ENCODE measurements at places on chromosomes 7 and 10.

DNA sequence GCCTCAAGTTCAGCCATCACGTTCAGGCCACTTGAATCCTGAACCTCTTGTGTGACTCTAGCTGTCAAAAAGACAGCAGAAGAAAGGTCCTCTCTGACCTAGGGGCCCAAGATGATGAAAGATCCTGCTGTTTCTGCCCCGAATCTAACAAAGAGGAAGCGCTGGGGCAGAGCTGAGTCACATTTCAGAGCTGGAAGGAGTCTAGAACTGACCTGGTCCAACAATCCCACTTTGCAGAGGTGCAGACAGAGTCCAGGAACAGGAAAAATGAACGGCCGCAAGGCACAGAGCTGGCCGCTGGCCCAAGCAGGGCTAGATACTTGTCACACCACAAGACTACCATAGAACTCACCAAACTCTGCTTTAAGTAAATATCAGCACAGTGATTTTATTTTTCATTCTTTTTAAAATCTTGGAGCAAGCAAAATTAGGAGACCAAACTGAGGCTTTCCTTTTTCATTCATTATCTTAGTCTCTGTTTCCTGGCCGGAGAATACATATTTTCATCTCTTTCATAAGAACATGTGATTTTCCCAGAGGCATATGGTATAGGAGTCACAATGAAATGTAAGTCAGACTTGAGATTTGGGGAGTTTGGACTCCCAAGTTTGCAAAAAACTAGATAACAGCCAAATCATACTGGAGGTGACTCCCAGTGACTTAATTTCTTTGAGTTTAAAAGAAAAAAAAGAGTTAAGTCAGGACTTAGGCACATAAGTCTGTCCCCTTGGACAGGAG, 52.8 kb downstream of the CHST15 start:
- DNase-seq = no peak

- DNase-seq = no peak
These were observed 28.2 kb downstream of the SGPL1 start for GRCh38 chr10:70843776-70844489.

- DNase-seq = no peak
These were observed 177.7 kb downstream of the GNAT3 start for GRCh38 chr7:80334196-80334595.

DNA sequence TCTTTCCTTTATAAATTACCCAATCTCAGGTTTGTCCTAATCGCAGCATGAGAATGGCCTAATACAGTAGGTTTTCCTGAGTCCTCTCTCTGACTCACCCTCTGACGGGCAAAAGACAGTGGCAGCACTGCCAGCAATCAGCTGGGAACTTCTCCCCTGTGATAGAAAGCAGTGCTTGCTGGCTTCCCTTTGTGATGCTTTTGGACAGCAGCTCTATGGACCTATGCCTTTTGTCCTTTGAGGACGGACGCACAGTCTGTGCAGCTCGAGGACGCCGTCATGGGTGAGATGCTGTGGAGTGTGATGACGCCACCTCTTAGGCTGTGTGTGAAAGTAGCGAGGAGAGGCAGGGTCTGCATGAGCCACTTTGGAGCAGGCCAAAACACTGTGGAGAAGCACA, 68.8 kb downstream of the KIAA1217 start:
- DNase-seq = no peak

DNA sequence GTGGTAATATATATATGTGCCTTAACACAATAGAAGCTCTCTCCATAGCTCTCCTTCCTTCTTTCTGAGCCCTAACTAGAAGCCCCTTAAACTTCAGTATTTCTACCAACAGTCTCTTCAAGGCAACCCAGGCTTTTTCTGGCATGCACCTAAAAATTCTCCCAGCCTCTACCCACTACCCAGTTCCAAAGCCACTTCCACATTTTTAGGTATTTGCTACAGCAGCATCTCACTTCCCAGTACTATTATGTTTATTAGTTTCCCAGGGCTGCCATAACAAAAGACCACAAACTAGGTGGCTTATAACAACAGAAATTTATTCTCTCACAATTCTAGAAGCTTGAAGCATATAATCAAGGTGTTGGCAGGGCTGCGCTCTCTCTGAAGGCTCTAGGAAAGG, 15.7 kb upstream of the TNKS2 start:
- no peak for DNase-seq

GRCh38 chr7:5207131-5207530, 17.1 kb downstream of the WIPI2 start:
- no peak for DNase-seq

- DNase-seq = no peak
These were observed 76.6 kb downstream of the PTPRE start for GRCh38 chr10:127983344-127984100.

DNA sequence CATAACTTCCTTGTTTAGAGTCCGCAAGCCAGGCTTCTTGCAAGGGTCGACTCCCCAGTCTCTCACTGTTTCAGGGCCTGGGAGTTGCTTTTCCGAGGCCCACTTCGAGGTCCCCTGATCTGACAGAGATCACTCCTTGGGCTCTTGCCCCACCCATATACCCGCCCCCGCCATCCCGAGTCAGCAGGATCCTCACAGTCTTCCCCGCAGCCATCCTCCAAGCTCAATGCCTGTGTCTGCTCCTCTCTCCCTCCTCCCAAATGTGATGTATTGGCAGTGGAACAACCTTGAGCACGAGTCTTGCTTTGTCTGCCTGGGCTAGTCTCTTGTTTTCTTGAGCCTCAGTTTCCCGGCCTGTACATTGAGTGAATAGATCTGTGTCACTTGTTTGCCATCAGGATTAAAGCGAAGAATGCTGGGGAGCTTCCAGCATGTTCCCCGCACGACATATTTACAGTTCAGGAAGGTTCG, 2.4 kb upstream of the HMX2 start:
- no peak for DNase-seq

GRCh38 chr10:79487296-79488194, 24.8 kb upstream of the EIF5AL1 start:
- DNase-seq = no peak

DNA sequence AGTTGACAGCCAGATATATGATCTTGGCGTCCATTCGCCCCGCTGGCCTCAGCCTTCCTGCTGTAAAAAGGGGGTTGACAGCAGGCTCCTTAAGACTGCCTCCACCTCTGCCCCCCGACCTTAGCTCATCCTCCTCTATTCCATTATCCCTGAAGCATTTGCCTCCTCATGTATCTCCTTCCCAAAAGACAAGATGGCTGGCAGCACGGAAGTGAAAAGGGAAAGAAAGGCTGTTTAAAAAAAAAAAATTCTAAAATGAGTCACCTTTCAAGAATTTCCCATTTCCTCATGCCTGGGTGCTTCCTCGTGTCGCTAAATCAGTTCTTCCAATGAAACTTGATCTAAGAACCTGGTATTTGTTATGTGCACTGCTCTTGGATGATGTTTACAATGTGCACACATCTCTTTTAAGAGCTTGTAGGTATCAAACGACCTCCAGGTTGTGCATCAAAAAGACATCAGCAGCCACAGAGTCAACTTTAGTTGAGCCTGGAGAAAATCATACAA, 1.7 kb downstream of the SCRN1 start:
- DNase-seq = no peak

DNA sequence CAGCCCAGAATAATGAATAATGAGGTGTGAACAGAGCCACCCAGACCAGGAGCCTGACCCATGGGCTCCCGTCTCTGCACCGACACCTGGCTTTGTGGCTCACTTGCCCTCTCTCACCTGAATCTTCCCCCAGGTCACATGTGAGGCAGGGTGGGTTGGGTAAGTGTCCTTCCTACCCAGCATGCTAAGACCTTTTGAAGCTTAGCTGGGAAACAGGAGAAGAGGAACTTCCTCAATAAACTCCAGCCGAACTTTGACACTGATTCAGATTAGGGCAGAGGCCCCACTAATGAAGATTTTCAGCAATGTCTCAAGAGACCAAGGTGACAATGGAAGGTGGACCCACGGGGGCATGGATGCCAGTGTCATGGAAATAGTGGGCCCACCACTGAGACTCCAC, 46.6 kb upstream of the AQP1 start:
- DNase-seq = no peak

- no peak for DNase-seq
These were observed 134.1 kb upstream of the FAM20C start for GRCh38 chr7:58316-58715.

DNA sequence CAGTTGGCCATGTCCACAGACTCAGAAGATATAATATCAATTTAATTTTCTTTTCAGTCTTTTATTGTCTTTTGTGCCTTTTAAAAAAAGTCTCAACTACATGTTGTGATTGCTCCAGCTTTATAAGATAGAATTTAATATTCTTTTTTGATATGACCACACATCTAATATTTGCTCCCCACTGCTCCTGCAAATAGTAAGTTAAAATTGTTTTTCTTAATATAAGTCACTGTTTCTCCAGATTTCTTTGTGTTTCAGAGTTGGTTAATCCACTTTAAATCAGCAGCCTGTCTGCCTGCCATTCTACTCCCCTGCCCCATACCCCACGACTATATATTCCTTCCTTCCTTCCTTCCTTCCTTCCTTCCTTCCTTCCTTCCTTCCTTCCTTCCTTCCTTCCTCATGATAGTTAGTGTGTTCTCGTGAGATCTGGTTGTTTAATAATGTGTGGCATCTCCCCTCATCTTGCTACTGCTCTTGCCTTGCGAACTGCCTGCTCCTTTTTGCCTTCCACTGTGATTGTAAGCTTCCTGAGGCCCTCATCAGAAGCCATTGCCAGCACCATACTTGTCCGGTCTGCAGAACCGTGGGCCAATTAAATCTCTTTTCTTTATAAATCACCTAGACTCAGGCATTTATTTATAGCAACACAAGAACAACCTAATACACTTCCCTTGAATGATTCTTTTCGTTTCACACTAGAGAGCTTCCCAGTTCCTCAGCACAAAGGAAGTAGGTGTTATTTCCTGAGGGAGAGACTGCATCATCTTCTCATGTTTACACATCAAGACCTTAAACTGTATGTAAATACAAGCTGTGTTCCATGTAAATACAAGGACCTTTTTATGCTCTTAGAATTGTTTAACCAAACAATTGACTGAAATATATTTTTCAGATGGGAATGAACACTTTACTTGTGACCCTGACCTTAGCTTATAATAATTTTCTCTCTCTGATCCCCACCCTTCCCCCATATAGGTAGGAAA, 24.5 kb downstream of the TAS2R16 start:
- DNase-seq = no peak

DNA sequence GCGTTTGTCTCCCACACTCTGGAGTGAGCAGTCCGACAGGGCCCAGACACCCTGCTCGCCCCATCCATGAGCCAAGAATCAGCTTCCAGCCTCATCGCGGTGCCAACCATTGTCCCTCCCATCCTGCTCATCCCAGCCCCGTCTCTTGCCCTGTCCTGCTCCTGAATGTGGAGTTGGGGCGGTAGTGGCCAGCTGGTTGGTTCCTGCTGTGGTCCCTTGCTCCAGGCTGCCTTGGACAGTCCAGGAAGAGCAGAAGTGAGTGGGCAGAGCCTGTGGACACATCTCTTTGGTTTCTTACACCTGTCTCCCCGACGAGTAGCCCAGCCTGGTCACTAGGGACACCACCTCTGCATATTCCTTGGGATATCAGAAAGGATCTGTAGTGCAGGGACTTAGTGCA, 63.9 kb downstream of the CDH23 start:
- no peak for DNase-seq

DNA sequence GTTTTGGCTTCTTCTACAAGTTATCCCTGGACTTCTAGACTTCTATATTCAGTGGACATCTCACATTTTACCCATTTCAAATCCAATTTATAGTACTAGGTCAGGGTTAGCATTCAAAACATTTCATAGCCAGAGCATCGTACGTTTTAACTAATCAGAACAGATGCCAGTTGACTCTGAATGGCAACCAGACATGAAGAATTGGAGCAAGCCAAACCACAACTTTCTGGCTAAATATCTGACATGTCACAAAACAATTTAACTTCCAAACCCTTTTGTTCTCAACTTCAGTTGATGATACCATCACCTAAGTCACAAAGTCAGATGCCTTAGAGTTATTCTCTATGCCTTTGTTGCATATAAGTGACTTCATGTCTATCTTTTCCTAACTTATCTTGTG, 1105.7 kb downstream of the XPNPEP1 start:
- DNase-seq = no peak

- no peak for DNase-seq
These were observed 6.9 kb upstream of the HYCC1 start for GRCh38 chr7:23020742-23021401.

GRCh38 chr7:46554688-46555422, 633.8 kb upstream of the IGFBP3 start:
- DNase-seq = no peak

- DNase-seq = no peak
These were observed 201.4 kb upstream of the AOAH start for GRCh38 chr7:36925691-36926090.

DNA sequence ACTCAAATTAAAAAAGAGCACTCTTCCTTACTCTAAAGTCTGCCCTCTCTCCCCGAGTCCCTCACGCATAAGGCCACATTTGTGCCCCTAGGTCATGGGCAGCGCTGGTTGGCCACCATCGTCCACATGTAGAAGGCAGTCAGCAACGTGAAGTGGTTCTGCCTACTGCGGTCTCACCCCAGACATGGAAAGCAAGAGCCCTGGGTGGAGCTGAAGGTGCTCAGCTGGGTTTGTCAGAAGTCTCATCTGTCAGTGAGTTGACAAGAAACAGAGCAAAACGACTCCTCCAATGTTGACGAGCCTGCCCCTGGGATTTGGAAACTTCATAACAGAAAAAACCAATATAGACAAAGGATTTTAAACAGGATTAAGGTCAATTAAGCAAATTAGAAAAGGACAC, 192.3 kb upstream of the PRSS58 start:
- no peak for DNase-seq

DNA sequence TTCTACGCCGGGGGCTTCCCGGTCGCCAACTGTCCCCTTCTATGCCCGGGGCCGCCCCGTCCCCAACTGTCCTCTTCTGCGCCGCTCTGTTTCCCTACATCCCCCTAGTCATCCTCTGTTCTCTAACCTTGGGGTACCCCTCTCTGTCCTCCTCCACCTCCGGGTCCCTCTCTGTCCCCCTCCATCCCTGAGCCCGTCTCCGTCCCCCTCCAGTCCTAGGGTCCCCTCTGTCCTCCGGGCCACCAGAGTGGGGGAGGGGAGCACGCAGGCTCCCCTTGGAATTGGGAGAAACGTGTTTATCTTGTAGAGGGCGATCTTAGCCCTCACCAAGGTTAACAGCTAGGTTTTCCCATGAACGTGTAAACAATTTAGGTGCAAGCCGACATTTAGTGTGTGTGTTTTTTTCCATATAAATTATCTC, 852 bp upstream of the KLF6 start:
- no peak for DNase-seq

GRCh38 chr7:105444342-105444987, 55.7 kb upstream of the SRPK2 start:
- DNase-seq = no peak

GRCh38 chr10:90417476-90418210, 440.2 kb downstream of the HTR7 start:
- DNase-seq = no peak

- no peak for DNase-seq
These were observed 93.8 kb downstream of the ADAM12 start for GRCh38 chr10:126294451-126294850.

GRCh38 chr10:35572583-35572982, 32.6 kb upstream of the GJD4 start:
- DNase-seq = no peak

DNA sequence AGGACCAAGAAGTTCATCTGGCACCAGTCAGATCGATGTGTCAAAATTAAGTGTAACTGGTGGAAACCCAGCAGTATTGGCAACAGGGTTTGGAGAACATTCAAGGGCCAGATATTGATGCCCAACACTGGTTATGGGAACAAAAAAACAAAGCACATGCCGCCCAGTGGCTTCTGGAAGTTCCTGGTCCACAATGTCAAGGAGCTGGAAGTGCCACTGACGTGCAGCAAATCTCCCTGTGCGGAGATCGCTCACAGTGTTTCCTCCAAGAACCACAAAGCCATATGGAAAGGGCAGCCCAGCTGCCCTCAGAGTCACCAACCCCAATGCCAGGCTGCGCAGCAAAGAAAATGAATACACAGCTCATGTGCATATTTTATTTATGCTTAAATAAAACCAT, 10.1 kb upstream of the C7orf33 start:
- no peak for DNase-seq
